ENCODE measurements at places on chromosomes 5 and 9.

- DNase-seq, result peak; percentile 52
Observed at GRCh38 chr5:151115272-151115905, 34.6 kb upstream of the TNIP1 start.

DNA sequence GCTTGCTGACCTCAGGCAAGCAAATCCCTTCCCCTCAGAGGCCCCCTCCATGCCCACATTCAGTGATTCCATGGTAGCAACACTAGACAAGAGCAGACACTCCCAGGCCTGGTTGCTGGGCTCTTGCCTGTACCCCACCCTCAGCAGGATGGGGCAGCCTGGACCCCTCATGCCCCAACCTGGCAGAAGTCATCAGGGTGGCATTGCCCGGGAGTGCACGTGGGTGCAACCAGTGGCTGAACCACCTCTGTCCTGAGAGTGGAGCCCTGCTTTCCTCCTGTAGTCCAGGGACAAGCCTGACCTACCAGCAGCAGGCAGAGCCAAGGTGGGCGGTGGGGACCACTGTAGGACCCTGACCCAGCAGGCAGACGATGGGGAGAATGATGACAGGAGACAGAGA is 65.8 kb upstream of the TBC1D2 start:
- DNase-seq, result no peak

- no peak for DNase-seq
Observed at GRCh38 chr5:62475072-62475471, 62.5 kb downstream of the IPO11 start.

DNA sequence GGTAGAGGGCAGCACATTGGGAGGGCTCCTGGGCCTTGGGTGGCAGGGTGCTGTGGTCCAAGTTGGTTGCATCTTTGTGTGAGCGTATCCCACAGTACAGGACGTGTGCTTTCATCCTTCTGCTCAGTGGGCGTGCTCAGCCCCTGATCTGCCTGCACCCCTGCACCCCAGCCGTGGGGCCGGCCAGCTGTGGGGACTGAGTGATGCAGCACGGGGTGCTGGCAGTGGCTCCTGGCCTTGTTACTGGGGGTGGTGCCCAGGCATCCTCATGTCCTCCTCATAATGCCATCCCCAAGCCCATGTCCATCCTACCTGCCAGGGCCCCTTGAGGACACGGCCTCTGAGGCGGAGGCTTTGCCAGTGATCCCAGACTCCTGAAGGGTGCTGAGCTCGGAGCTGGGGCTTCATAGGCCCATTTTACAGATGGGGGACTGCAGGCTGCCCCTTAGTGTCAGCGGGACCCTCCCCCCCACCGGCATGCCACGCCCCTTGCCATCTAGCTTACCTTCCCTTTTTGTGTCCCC is 100.7 kb downstream of the PHF2 start:
- no peak for DNase-seq

DNA sequence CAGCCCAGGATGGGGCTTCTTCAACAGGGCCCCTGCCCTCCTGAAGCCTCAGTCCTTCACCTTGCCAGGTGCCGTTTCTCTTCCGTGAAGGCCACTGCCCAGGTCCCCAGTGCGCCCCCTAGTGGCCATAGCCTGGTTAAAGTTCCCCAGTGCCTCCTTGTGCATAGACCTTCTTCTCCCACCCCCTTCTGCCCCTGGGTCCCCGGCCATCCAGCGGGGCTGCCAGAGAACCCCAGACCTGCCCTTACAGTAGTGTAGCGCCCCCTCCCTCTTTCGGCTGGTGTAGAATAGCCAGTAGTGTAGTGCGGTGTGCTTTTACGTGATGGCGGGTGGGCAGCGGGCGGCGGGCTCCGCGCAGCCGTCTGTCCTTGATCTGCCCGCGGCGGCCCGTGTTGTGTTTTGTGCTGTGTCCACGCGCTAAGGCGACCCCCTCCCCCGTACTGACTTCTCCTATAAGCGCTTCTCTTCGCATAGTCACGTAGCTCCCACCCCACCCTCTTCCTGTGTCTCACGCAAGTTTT is 23.6 kb downstream of the PCDHGC5 start:
- peak; percentile 75 for DNase-seq

GRCh38 chr5:82863266-82863665 is 213.9 kb downstream of the TMEM167A start:
- no peak for DNase-seq

DNA sequence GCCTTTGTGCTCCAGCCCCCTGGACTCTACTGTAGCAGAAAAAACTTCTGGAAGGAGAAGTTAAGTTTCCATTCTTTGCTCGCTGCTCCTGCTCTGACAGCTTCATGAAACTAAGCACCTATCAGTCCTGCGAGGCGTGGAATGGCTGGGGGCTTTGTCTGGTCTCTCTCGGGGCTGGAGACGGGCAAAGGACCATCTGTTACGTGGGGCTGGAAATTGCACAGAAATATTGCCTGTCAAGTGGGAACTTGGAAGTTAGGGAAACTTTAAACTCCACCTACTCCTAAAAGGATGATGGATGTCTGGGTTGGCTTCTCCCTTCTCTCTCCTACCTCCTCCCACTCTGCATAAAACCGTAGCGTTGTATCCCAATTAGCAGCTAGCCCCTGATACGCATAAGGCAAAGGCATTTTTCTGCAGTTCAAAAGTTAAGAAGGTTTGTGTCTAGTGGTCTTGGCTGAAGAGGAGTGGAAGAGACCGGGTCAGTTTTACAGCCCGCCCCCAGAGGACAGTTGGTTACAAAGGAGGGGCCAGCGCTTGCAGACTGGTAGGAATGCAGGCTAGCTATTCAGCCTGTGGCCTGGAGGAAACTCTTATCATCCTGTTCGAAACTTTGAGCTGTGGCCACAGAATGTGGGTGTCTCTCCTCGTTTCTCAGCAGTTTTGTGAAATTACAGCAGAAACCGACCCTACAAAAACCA is 1.3 kb downstream of the FBXL7 start:
- no peak for DNase-seq

GRCh38 chr9:106419829-106420228 is 443.1 kb upstream of the ZNF462 start:
- DNase-seq, result no peak

DNA sequence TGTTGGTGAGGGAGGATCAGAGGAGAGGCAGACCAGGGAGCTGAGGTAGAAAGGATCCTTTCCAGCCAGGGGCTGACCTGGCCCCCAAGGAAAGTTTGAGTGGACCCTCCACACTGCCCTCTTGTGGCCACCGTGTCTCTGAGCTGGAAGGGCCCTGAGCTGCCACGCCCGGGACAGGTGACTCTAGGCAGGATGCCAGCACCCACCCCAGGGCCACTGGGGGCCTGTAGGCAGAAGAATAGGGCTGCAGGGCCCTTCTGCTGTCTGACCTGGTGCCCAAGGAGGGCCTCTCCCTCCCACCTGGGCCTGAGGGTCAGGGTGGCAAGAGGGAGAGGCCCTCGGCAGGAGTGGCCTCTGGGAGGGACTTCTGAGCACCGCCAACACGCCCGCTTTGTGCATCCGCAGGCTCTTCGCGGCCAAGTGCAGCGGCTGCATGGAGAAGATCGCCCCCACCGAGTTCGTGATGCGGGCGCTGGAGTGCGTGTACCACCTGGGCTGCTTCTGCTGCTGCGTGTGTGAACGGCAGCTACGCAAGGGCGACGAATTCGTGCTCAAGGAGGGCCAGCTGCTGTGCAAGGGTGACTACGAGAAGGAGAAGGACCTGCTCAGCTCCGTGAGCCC is 76.8 kb downstream of the LMX1B start:
- DNase-seq, result peak; percentile 11

- no peak for DNase-seq
Observed at GRCh38 chr5:176820937-176821336, 10.6 kb downstream of the UNC5A start.

DNA sequence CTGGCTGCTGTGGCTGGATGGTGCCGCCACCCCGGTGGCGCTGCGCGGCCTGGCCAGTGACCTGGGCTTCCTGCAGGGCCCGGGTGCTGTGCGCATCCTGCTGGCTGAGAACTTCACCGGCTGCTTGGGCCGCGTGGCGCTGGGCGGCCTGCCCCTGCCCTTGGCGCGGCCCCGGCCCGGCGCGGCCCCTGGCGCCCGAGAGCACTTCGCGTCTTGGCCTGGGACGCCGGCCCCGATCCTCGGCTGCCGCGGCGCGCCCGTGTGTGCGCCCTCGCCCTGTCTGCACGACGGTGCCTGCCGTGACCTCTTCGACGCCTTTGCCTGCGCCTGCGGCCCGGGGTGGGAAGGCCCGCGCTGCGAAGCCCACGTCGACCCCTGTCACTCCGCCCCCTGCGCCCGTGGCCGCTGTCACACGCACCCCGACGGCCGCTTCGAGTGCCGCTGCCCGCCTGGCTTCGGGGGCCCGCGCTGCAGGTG is 17.5 kb downstream of the CRB2 start:
- DNase-seq, result no peak

- DNase-seq, result no peak
Observed at GRCh38 chr5:717143-717542, 24.0 kb upstream of the TPPP start.

DNA sequence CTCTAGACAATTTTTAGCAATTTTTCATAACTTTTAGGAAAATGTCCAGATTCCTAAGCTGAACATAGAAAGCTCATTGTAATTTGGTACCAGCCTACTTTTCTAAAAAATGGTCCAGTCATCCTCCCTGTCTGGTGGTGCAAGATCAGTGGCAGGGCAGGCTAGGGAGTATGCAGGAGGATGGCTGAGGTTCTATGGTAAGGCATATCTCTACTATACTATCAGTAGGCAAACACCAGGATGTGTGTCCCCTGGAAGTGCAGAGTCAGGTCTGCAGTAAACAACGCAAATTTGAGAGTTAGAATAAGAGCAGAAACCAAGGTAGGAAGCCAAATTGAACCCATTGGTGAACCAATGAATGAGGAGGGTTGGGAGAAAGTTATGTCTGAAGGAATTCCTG is 22.8 kb upstream of the RFX3 start:
- no peak for DNase-seq

DNA sequence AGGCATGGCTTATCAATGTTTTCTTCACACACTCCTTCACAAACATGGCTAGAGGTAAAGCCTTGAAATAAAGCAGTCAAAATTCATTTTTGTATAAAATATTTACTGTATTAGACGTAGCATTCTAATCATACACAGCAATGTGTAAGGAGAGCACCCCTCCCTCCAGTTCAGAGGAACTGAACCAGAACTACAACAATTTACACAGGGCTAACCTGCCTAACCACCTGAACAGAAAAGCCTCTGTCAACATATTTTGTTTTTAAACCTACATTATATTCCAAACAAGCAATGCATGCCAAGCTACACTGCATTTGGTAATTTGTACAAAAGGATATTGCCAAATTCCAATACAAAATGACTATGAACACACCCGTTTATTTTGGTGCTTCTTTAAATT is 41.6 kb downstream of the MLLT3 start:
- no peak for DNase-seq

GRCh38 chr9:33476503-33476902 is 2.8 kb upstream of the NOL6 start:
- no peak for DNase-seq

GRCh38 chr5:82176115-82176814 is 101.9 kb downstream of the RPS23 start:
- DNase-seq, result no peak

GRCh38 chr5:107670932-107671741 is at the start of gene EFNA5:
Gene EFNA5 (minus strand): TSS chr5:107670937.
- no peak for DNase-seq

DNA sequence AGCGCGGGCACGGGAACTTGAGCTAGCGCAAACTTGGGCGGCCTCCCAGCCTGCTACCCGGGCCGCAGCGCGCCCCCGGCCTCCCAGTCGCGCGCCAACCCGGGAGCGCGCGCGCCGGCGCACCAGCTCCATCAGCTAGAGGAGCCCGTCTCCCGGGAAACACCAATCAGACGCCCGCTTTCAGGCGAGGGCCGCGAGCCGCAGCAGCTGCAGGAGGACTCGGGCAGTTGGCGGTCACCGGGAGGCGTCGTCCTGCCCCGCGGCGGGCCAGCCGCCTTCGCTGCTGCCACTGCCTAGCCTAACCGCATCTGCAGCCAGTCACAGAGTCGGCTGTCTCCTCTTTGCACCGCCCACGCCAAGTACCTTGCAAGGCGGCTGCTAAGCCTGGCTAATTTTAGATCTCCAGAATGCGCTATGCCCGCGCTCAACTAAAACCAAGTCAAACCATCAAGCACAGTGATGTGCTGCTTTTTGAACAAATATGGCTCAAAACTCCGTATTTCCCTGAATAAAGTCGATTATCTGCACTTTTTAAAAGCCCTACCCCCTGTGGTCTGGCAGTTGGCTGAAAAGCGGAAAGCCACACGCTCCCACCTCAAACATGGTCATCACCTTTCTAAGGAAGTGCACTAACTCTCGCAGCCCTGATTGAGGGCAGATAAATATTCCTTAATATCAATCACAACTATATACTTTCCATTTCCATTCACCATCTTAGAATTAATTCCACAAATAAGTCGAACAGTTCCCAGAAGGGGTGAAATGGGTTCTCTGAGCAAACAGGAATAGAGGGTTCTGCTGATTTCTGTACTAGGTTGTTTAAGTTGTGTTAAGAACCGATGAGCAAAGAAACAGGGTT is 221.8 kb downstream of the MEF2C start:
- DNase-seq, result no peak

GRCh38 chr5:173823721-173824567 is 64.2 kb upstream of the CPEB4 start:
- DNase-seq, result no peak

DNA sequence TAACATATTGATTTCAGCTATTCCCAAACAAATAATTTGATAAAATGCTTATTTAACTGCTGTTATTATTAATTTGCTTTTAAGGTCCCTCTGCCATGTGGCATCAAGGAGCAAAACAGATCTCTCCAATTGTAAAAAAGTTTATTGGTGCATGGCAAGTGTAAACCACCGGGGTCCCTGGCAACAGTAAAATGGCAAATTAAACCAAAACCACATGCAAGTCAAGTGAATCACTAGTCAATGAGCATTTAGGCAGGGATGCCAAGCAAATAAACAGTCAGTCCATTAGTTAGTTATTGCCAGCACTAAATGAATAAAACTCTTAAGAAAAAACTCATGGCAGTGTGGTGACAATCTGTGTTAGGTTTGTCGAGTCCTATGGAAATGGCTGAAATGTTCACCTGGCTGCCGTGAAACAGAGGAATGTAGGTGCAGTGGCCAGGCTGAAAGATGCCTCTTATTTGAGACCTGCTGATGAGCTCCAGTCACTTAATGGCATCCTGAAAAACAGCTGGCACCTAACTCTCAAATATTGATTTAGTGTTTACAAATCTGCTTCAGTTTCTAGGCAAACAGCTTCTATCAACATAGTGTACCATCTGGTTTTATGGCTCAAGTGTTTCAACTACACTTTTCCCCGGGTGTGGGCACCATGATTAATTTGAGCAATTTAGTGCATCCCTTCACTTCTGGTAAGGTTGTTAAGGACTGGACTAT is 296.5 kb upstream of the ITGA1 start:
- DNase-seq, result no peak

- DNase-seq, result no peak
Observed at GRCh38 chr9:128893354-128893753, 11.4 kb downstream of the LRRC8A start.

GRCh38 chr5:149878371-149878770 is 66.2 kb downstream of the PDE6A start:
- DNase-seq, result no peak

DNA sequence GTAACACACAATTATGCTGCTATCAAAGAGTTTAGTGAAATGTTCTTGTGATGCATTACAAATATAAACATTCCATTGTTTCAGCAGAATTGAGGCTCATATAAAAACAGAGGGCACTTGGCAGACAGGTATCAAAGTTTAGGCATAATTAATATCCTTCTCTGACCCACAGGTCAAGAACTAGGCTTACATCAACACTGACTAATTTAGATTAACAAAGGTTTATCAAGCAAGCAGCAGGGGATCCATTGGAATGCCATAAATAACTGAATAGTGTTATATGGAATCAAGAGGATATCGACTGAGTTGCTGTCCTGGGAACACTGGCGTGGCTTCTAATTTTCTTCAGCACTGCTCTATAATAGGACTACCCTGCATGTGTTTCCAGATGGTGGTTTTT is 414.5 kb upstream of the ARRDC3 start:
- DNase-seq, result no peak

All from stimulated activated CD8-positive, alpha-beta memory T cell treated with anti-CD3 and anti-CD28 coated beads, Interleukin-4, amount 100 ng/mL, for 1 hour (primary cell).